SW 1271 (cell line): ENCODE measurements at places on chromosomes 12 and 14.

GRCh38 chr14:102969060-102969791, 46.8 kb downstream of the AMN start:
- DNase-seq, result no peak

DNA sequence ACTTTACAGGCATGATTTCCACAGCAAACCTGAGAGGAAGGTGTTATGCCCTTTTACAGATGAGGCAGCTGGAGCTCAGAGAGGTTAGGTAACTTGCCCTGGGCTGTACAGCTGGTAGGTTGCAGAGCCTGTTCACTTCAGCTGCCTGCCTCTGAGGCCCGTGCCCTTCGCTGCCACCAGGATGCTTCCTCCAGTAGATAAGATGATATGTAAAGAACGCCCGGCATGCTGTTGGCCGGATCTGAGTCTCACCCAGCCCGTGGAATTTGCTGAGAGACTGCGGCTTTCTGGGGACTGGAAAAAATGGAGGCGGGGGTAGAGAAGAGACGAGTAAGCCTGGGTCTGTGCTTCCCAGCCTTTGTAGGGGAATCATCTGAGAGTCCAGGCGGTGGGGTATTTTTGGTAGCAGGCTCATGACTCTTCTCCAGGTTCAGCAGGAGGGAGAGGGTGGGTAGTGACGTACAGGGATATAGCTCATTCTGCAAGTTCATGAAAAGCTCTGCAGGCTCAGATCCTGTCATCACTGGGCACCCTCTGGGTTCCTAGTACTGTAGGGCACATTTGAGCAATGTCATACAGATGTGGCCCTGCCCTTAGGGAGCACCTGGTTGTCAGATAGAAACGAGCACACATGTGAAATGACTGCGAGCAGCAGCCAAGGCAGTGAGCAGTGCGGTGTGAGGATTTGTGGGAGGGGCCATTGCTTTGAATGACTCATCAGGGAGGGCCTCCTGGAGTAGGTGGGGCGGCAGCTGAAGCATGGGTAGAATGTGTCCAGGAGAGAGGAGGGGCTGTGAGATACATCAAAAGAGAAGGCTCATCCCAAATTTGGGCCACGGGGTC, 159.4 kb downstream of the TSPAN9 start:
- DNase-seq, result no peak

DNA sequence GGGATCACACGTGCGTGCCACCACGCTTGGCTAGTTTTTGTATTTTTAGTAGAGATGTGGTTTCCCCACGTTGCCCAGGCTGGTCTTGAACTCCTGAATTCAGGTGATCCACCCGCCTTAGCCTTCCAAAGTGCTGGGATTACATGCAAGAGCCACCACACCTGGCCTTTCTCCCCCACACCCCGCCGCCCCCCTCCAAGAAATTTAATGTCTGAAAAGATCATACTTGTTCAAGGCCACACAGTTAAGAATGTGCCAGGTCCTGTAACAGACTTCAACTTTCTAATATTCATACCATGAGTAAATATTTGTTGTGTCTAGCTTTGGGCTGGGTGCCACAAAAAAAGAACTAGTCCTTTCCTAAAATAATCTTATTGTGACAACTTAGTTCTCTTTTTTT, 9.1 kb downstream of the GATC start:
- no peak for DNase-seq

DNA sequence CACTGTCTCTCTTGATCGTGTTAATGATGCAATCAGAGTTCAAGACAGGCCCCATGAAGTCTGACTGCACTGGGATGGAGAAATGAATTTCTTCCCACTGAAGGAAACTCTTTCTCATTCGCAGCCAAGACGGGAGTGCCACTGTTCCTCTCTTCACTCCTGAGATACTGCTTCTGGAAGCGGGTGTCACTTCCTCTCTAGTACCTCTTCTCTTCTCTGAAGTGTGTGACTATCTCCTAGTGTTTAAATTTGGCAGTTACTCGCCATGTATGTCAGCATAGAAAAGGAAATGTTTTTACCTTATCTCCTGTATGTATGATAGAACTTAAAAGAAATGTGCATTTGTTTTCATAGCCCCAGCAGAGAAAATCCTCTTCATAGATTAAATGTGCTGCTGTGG, 215.2 kb downstream of the ANO6 start:
- DNase-seq, result no peak

DNA sequence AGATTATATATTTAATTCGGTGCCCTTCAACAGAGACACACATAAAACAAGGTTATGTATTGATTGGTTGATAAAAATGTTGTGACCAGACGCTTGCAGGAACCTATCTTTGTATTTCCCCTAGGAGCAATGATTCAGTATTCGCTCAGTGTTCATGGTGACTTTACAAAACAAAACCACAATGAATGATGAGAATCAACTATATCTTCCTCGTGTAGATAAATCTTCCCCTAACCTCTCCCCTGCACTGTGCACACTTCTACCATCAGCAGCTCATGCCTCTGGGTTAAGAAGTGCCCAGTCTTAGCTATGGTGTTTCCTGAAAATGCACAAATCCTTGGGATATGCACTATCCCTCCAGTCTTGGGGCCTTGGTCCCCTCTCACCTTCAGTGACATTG, 16.3 kb downstream of the RIN3 start:
- DNase-seq, result no peak

DNA sequence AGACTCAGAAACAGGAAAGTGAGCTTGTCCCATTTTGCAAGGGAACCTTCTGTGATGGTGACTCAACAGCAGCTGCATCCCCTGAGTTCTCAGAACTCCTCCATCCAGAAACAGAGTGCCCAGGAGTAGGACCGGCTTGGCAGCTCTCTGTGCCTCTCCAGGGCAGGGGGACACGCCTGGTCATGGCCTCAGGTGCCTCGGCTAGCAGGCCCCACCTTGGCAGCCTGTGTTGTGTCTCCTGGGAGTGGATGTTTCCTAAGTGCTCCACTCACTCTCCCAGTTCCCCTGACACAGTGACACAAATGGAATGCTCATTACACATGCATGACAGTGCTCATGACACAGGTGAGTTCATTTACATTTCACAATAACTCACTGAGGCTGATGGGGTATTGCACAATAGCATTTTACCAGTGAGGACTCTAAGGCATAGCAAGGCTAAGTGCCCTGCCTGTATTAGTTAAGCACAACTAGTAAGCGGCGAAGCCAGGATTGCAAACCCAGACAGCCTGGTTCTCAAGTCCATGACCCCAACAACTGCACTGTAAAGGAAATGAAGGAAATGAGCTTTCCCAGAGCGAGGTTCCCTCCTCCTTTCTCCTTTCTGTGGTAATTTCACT, 47.4 kb downstream of the CALM1 start:
- DNase-seq, result no peak

DNA sequence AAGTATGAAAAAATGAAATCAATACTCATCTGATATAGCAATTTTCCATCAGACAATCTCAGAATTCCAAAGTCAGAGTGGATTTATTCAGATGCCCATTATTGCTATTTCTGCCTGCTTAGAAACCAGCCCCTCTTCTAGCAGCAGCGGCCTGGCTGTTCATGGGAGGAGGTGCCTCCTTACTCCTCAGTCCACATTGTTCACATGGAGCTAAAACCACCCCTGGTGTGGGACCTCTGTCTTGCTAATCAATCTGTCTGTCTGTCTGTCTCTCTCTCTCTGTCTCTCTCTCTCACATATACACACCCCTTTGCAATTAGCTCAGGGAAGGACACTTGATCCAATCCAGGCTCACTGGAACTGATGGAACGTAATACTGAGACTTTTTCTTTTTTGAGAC, 176.1 kb downstream of the APAF1 start:
- no peak for DNase-seq

GRCh38 chr12:104508752-104509446, 52.2 kb downstream of the CHST11 start:
- DNase-seq, result no peak

- no peak for DNase-seq
These were observed 444.0 kb downstream of the AACS start for GRCh38 chr12:125509195-125509594.
